ENCODE measurements at places on chromosomes 3 and 15. TPM values are rescaled to one million over a fixed set of nuclear protein-coding genes. Genes with fewer than 3 reads are reported as not detected.

PDZRN3 gene
- polyA plus RNA-seq: 10.3 TPM

MON1A gene
- 18.1 TPM for polyA plus RNA-seq

DPPA2 gene
- polyA plus RNA-seq: not detected

SPATA12 gene
- not detected for polyA plus RNA-seq

AEN gene
- polyA plus RNA-seq: 55.4 TPM

CFAP44 gene
- polyA plus RNA-seq: 1.7 TPM

All from IMR-90 (cell line).